ENCODE measurements at places on chromosomes 4 and X.

GRCh38 chrX:131399678-131400428 lies 110.7 kb upstream of the IGSF1 start:
- DNase-seq: no peak

DNA sequence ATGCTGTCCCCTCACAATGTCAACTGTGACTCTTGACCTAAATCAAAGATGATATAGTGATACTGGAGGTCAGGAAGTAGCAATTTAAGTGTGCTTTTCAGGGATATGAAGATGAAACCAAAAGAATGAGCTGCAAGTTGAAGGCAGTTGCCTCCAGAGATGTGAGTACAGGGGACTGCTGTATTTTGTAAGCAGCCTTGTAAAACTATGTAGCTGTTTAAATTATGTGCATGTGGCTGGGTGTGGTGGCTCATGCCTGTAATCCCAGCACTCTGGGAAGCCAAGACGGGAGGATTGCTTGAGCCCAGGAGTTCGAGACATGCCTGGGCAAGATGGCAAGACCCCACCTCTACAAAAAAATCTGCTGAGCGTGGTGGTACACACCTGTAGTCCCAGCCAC lies 15.1 kb upstream of the TNIP2 start:
- DNase-seq: no peak

- DNase-seq: no peak
These were observed 7.4 kb downstream of the LPAR4 start for GRCh38 chrX:78754917-78755316.

DNA sequence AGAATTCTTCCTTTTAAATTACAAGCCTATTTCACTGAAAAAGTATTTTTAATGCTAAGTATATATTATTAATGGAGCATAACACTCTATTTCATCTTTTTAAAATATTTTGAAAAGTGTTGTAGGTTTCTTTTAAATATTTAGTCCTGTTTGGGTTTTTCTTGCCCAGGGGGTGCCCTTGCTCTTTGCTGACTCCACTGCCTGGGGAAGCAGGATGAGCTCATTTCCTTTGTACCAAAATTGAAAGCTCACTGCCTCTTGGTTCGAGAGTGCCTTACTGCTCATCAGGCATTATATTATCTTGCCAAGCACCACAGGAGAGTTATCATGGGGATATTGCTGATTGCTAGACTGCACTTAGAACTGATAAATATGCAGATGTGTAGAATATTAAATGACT lies 819.2 kb downstream of the PCDH18 start:
- no peak for DNase-seq

DNA sequence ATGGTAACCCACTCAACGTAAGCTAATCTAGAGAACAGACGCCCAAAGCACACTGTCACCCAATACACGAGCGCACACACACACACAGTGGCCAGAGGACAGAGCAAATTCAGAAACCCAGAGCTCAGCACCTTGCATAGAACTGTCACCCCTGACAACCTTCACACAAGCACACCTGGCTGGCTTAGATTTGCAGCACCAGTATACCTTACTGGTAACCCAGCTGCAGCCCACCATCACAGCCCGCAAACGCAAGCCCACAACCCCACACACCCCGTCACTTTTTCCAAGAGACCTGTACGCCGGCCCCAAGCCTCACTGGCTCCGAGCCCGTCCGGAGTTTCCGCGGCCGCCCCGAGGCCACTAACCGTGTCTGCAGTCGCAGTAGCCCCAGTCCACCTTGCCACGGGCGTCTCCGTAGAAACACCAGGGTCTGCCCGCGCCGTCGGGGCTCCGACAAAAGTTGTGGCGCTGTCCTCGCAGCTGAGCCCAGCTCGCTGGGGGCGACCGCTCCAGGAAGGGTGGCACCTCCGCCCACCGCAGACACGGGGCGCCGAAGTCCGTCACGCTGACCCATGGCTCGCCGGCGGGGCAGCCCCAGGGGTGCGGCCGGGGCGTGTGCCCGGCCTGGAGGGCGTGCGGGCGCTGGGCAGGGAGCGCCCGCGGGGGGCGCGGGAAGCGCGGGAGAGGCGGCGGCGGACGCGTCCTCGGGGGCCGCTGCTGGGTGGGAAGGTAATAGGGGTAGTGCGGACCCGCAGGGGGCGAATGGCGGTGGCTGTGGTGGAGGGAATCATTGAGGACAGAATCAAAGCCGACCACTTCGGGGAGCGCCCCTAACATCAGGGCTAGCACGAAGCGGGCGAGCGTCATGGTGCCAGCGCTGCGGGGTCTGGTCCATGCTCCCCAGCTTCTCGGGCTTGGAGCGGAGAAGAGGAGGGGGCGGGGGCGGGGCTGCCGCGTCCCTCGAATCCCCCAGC lies 664 bp downstream of the PRSS12 start:
- DNase-seq: no peak

DNA sequence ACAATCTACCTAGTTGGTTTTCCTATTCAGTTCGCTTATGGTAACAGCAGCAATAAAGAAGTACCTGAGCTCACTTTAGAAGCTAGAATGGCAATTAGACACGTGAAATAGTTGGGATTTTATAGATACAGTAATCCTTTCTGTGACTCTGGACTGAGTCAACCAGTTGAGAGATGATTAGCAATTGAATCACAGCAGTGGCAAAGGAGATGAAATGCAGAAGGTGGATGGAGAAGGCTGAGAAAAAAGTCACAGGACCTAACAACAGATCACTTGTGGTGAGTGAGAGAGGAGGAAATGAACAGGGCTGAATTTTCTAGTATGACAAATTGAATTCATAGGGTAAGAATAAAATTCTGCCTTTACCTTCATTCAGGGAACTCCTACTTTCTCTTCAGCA lies 197.1 kb upstream of the MAGEB18 start:
- no peak for DNase-seq

- no peak for DNase-seq
These were observed 138.3 kb downstream of the PCDH18 start for GRCh38 chr4:137394018-137394417.

DNA sequence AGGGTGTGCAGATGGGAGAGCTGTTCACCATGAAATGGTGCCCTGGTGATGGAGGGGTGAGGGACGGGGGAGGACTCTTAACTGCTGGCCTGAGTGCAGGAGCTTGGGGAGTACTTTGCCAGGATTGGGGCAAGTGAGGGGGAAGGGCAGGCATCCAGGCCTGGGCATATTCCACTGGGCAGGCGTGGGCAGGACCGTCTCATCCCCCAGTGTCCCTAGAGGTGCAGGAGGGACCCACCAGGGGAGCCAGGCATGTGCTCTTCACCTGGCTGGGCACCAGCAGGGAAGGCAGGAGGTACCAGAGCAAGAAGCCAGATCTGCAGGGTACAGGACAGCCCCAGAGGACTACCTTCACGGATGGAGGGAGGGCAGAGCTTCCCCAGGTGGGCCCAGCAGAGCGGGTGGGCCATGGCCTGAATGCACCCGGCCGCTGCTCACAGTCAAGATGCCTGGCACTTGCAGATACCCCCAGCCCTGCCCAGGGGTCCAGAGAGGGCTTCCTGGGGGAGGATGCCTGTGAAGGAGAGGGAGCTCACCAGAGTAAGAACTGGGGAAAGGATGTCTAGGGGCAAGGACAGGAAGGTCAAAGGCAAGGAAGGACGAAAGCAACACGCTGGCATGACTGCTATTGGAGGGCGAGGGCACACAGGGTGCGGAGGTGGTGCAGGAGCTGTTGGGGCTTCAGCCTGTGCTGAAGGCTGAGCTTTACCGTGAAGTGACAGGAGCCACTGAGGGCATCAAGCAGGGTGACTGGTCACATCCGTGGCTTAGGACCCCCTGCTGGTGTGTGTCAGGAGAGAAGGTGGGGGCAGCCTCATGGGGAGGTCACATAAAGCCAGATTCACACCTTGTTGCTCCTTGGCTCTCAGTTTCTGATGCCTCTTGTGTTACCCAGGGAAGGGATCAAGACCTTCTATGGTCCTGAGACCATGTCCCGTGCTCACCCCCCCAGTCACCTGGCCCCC lies 68.2 kb upstream of the NKX1-1 start:
- DNase-seq: no peak

DNA sequence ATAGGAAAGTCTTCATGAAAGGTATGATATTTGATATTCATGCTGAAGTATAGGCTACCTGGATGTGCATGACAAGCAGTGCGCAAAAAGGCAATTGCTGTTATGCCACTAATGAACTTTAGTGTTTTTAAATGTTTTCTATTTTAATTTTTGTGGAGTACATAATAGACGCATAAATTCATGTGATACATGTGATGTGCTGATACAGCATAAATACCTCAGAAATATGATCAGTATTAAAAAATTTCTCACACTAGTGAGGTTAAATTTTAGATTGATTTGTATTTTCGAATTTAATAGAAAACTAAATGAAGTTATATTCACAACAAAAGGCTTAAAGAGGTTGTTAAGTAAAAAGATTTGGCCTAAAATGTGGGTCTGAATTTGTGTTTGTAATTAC lies 2.2 kb downstream of the UGT2A1 start:
- DNase-seq: no peak

- no peak for DNase-seq
These were observed 28.3 kb upstream of the MAGEC2 start for GRCh38 chrX:142233400-142233799.

GRCh38 chr4:138344054-138344453 lies 101.9 kb upstream of the SLC7A11 start:
- no peak for DNase-seq

DNA sequence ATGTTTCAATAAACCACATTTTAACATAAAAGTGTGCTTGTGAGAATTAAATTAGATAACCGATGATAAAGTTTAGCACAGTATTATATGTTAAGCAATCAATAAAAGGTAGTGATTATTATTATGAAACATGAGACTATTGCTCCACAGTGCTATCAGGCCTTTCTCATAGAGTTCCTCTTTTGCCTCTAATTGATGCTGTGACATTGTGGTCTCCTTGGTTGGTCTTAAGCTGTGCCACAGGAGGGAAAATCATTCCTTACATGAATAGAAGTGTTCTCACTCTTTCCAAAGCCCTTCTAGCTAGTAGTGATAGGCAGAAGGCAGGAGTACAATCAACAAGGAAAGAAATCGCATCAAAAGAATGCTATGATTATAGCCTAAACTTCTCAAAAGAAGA lies 9.2 kb upstream of the PDHA2 start:
- no peak for DNase-seq

DNA sequence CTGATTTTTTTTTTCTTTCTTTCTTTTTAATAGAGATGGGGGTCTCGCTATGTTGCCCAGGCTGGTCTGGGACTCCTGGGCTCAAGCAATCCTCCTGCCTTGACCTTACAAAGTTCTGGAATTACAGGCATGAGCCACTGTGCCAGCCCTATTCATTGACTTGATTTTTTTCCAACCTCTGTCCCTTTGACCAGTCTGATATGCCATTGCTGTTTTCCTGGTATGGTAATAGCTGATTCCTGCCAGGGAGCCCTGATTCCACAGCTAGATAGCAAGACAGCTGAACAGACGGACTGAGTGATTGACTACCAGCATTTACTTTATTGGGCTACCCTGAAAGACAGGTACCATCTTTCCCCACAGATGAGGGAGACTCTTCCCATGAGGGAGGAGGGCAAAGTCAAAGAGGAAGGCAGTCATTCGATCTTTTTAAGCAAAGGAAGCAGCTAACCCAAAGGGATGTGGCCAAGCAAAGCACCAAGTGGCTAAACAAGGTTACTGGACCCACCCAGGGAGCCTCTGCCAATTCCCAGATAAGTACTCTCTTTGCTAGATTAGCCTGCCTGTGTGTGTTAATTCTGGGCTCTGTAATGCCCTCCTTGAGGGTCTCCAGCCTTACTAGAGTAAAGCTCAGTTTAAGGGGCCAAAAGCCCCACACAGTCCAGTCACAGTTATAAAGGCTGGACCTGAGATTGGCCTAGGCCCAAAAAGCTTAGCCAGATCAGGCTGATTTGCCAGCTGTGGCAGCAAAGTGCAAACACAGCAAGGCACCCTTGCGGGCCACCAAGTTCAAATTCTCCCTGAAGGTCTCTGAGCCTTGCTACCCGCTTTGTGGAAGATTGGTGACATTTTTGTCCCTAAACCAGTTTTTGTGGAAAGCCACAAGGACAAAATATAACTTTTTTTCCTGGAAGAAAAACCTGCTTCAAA lies 192.4 kb upstream of the GPC4 start:
- DNase-seq: no peak

GRCh38 chrX:118978451-118978850 lies 4.0 kb downstream of the LONRF3 start:
- no peak for DNase-seq

- DNase-seq: no peak
These were observed 205.0 kb upstream of the TECRL start for GRCh38 chr4:64614276-64614675.

- DNase-seq: no peak
These were observed 249.1 kb downstream of the RPA4 start for GRCh38 chrX:97132664-97133415.

DNA sequence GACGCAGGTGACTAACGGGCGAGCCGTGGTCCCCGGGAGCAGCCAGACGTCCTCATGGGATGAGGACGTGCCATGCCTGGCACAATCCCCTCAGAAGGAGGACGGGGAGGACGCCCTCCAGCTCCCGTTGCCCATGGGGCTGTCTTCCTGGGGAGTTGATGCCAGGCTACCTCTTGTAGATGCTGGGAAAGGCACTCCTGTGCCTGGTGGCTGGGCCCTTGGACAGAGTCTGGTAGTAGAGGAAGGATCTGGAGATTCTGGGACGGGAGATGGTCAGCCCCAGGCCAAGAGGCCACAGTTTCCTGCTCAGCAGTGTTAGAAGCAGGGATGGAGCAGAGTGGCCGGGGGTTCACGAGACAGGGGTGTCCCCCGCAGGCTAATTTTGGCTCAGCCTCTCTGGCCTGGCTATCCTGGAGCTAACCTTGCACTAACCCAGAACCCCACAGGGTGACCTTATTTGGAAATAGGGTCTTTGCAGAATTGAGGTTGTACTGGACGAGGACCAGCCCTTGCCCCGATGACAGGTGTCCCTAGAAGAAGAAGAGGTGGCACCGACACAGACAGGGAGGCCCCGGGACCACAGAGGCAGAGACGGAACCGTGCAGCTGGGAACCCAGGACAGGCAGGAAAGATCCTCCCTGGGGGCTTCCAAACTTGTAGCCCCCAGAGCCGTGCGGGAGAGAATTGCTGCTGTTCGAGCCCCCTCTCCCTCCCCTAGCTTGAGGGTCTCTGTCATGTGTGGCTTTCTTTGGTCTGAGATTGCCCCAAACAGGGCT lies 50.1 kb upstream of the ADRA2C start:
- DNase-seq: no peak

GRCh38 chr4:132955146-132955545 lies 193.9 kb upstream of the PCDH10 start:
- DNase-seq: no peak

DNA sequence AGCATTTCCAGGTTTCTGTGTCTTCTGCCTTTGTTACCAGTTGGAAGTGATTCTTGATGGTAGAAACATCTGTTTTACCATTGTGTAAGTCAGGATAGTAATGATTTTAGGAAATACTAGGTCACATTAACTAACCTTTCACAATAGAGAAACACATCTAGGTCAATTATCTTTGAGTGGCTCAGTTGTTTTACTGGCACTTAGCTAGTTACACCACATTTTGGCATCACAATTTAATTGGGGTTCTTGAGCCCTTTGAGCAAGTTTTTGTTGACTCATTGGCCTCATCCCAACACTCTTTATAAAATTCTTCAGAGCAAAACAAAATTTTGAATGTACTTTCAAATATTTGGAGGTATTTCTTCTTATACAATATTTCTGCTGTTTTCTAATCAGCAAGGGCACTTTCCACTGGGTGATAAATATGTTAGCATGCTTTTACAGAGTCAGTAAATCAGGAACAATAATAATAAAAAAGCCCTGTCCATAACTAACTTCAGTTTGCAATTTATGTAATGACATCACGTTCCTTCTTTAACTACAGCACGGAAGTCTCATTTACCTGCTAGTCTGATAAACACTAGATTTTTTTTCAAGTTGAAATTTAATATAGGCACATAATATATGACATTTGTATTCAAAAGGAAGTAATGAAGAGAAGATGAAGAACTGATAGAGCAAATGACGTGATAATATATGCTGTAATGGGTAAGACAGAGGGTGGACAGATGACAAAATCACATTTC lies 64.8 kb upstream of the GK2 start:
- no peak for DNase-seq
